Activated CD8-positive, alpha-beta T cell treated with anti-CD3 and anti-CD28 coated beads for 36 hours (primary cell): ENCODE measurements at places on chromosomes 1 and 21.

- no peak for DNase-seq
Observed at GRCh38 chr1:116529199-116529631, 41.6 kb downstream of the CD58 start.

- DNase-seq: no peak
Observed at GRCh38 chr1:152086760-152087159, 2.1 kb downstream of the TCHHL1 start.

DNA sequence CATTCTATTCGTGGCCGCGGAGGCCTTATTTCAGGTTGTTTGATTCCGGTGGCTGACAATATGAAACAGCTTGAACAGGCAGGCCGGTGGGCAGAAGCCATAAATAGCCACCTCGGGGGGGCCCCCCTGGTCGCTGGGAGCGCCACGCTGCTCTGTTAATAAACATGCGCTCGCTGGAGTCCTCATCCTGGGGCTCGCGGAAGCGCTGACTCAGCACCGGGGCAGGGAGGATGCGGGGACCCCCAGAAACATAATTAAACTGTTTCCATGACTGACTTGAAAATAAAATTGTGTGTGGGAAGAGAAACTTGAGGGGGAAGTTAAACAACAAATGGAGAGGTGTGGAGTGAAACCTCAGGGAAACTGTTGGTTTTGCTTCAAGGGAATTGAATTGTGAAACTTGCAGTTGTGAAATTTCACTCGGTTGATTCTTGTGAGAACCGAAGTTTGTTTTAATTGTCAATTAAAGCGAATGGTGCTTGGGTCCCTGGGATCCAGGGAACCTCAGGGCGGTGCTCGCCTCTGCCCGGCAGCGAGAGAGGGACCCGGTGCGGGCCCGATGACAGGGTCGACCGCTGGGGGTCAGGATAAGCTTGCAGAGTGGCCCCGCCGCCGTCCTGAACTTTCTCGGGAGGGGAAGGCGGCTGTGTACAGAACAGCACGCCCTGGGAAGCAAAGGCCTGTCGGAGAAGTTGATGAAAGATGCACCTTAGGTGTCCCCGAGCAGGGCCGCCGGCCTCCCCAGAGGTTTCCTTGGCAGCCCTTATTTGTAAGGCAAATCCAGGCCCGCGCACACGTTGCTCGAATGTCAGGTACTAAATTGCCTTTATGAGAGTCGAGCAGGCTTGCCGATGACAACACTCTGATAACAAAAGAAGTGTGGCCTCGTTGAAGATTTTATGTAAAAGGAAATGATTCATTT lies 176.9 kb upstream of the LMO4 start:
- peak; percentile 84 for DNase-seq

DNA sequence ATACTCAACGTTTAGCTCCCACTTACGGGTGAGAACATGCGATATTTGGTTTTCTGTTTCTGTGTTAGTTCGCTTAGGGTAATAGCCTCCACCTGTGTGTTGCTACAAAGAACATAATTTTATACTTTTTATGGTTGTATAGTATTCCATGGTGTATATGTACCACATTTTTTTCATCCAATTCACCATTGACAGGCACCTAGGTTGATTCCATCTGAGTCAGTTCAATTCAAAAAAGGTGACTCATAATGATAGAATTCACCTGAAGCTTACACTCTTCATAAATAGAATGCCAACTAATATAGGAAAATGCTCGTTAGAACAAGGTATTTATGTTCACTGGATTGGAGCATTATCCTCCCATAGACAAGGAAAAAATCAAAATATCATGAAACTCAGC lies 38.5 kb downstream of the RGS4 start:
- no peak for DNase-seq

- DNase-seq: no peak
Observed at GRCh38 chr1:200107004-200107470, 79.5 kb downstream of the NR5A2 start.

DNA sequence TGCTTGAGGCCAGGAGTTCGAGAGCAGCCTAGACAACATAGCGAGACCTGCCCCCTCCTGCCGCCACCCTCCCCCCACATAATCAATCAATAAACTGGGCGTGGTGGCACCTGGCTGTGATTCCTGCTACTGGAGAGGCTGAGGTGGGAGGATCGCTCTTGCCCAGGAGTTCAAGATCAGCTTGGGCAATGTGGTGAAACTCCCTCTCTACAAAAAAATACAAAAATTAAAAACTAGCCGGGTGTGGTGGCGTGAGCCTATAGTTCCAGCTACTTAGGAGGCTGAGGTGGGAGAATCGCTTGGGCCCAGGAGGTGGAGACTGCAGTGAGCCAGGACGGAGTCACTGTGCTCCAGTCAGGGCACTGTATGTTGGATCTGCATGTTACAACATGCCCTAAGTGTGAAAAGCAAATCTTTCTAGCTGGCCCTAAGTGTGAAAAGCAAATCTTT lies 7.0 kb upstream of the MDM4 start:
- no peak for DNase-seq

DNA sequence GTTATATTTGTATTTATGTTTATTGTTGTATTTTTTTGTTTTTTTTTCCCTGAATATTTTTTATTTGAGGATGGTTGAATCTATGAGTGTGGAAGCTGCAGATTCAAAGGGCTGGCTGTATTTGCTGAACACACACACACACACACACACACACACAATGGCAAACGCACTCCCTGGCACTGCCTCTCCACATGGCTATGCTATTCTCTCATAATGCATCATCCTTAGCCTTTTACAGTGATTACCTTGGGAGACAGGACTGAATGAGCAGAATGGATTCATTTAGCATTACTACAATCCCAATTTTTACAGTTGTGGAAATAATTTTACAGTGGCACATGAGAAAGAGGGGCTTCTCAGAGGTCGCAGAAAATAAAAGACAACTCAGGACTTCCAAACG lies 390.1 kb downstream of the PCP4 start:
- no peak for DNase-seq
